ENCODE measurements at places on chromosomes 6 and 20. TPM values are rescaled to one million over a fixed set of nuclear protein-coding genes. Genes with fewer than 3 reads are reported as not detected.

Gene ELOVL2
- total RNA-seq, result 27.8 TPM

Gene ADGB
- total RNA-seq, result not detected

Gene TSBP1
- total RNA-seq, result not detected

Gene KCNQ2
- total RNA-seq, result 19.4 TPM

Gene SLC17A1
- total RNA-seq, result not detected

Gene ADGRF5
- 0.18 TPM for total RNA-seq

Gene CEP85L
- total RNA-seq, result 6.7 TPM

Gene SEMG1
- total RNA-seq, result not detected

Gene SIRPB2
- not detected for total RNA-seq

Gene MATN4
- 0.15 TPM for total RNA-seq

Gene PNLDC1
- not detected for total RNA-seq

Gene EFCAB8
- total RNA-seq, result 1.1 TPM

Gene PROCR
- 38.0 TPM for total RNA-seq

Gene FOXC1
- total RNA-seq, result 6.7 TPM

Gene FAM83D
- 30.9 TPM for total RNA-seq

Gene PKHD1
- total RNA-seq, result not detected

Gene TSPO2
- total RNA-seq, result not detected

Gene CNKSR3
- 18.2 TPM for total RNA-seq

Gene UNC5CL
- 0.36 TPM for total RNA-seq

Gene GSTA3
- not detected for total RNA-seq

Gene SLC22A7
- total RNA-seq, result not detected

Gene ULBP3
- total RNA-seq, result 2.4 TPM

Gene MUCL3
- not detected for total RNA-seq

Gene SPATS1
- total RNA-seq, result not detected

Gene HLA-G
- 0.62 TPM for total RNA-seq

Gene BANF2
- total RNA-seq, result not detected

Gene ADAM33
- total RNA-seq, result 0.62 TPM

Gene OR2H2
- not detected for total RNA-seq

Gene AVP
- total RNA-seq, result not detected

Gene COL19A1
- total RNA-seq, result not detected

Gene CGA
- not detected for total RNA-seq

Gene FAM217A
- total RNA-seq, result not detected

Gene SSTR4
- total RNA-seq, result not detected

Gene SULF2
- 1.4 TPM for total RNA-seq

Gene SLC52A3
- 6.4 TPM for total RNA-seq

Gene COL21A1
- total RNA-seq, result 3.3 TPM

Gene AKAP12
- total RNA-seq, result 267 TPM

Gene SAMD10
- 8.8 TPM for total RNA-seq

Gene CYB5R4
- 31.7 TPM for total RNA-seq

Data from Panc1 (cell line).